Lung (tissue), 17 donors: ENCODE measurements at places on chromosomes 13 and 19.

- H3K4me1 ChIP-seq, result peaks cover 8% of the 10 kb centered on the region
- DNase-seq, result no peak
- no peaks in the 10 kb centered on the region for H3K27me3 ChIP-seq
Observed at GRCh38 chr19:58330458-58330857, 3.7 kb downstream of the ZSCAN22 start.

GRCh38 chr19:17001603-17002183, 24.9 kb downstream of the CPAMD8 start:
- H3K27ac ChIP-seq, result no peak overlapping the region
- no peak for DNase-seq
- H3K4me1 ChIP-seq, result no peaks in the 10 kb centered on the region
- no peak overlapping the region for H3K4me3 ChIP-seq
- H3K36me3 ChIP-seq, result no peaks in the 10 kb centered on the region

DNA sequence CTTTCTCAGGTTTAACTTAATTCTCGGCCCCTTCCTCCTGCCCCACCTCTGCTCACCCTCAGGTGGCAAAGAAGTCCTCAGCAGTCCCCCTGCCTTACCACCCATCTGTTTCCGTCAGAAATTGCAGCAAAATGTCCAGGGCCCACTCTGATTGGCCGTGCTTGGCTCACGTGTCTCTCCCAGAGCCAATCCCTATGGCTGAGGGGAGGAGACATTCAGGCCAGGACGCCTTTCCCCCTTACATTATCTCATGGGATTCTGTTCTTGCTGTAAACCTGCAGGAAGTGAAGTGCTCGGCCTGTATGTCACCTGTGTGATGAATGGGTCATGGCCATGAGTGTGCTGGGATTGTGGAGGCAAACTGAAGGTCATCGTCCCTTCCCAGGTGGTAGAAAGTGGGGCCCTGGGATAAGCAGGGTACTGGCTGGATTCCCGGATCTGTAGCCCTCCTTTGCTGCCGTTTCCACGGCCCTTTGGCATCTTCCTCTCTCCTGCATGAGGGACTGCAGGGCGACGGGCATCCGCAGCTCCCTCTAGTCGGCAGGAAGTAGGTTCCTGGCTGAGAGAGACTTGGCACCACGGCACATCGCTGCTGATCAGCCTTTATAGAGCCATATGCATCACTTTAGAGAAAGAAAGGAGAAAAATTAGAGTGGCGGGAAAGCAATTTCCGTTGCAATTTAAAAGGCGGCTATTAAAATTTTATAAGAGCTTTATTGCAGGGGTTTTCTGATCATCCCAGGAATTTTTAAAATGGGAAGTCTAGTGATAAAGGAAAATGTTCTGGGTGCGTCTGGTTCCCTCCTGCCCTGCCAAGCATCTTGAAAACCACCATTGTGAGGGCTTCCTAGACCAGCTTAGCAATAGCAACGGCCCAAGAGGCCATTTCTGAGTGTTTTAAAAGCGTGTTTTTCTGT, 118.2 kb downstream of the SIPA1L3 start:
- H3K4me1 ChIP-seq, result peaks cover 8% of the 10 kb centered on the region
- H3K27me3 ChIP-seq, result no peaks in the 10 kb centered on the region
- H3K27ac ChIP-seq, result no peak overlapping the region

GRCh38 chr19:54165222-54165621, 5.7 kb upstream of the LENG1 start:
- H3K27me3 ChIP-seq, result no peaks in the 10 kb centered on the region
- no peak overlapping the region for H3K27ac ChIP-seq
- H3K4me1 ChIP-seq, result peaks cover 11% of the 10 kb centered on the region

GRCh38 chr19:50362030-50362412, 3.4 kb downstream of the NAPSA start:
- peaks cover 3% of the 10 kb centered on the region for H3K4me1 ChIP-seq
- DNase-seq, result no peak
- H3K36me3 ChIP-seq, result peaks cover 2% of the 10 kb centered on the region
- H3K27me3 ChIP-seq, result no peaks in the 10 kb centered on the region
- peak overlapping the region; percentile 74 for H3K27ac ChIP-seq

DNA sequence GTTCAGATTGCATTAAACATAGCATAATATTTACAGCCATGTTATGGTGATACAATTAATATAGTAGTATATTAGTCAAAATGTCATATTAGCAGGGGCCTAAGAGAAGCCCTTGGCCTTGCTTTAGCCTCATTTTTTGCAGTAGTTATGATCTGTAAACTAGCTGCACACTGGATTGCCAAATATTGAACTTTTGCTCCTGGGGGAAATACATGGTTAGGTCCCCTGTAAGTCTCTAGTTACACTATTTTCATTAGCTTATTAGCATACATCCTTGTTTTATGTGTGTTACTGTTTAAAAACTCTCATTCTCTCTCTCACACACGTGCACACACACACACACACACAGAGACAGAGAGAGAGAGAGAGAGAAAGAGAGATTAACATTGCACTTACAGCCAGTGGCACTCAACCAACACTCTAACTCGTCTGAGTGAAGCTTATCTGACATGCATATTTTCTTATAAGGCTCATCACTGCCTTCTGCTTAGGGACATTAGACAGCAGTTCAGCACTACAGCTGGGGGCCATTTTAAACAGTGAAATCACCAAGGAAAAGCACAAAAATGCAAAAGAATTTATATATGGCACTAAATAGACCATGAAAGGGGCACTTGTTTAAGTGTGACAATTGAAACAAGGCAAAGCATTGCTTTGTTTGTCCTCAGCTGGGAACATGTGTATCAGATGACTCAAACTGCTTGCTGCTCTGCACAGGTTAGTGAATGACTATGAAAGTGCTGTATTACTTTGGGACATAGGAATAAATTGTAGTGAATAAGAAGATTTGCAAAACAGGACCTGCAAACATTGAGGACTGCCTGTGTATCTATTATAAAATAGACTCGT, 278.7 kb downstream of the GPC6 start:
- no peaks in the 10 kb centered on the region for H3K36me3 ChIP-seq
- no peaks in the 10 kb centered on the region for H3K27me3 ChIP-seq
- peak; percentile 77 for DNase-seq

DNA sequence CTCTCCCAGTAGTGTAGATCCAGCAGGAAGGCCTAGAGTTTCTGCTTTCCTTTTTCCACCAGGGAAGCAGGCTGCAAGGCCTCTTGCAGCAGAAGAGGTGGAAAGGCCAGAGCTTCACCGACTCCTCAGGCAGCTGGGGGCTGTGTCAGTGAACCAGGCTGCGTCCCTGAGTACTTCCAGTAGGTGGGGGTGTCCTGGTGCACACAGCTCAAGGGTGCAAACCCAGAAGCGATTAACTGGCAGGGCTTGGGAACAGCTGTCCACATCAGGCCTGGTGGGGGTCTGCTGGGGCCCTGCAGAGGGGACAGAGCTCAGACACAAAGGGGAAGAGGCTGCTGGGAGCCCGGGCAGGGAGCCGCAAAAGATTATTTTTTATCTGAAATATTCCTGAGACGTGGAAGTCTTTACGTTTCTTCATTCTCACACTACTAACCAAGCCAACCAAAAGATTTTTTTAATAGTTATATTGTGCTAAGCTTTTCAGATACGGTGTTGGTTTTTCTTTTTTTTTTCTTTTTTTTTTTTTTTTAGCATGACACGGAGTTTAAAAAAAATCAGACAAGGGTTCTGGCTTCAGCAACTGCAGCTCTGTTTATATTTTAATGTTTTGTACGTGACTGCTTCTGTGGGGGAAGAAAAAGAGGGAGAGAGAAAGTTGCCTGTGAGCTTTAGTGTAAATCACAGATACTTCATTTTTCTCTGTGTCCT, 11.0 kb downstream of the TSHZ3 start:
- no peak overlapping the region for H3K27ac ChIP-seq
- H3K4me1 ChIP-seq, result peaks cover 85% of the 10 kb centered on the region
- H3K4me3 ChIP-seq, result no peak overlapping the region
- DNase-seq, result peak; percentile 98
- no peaks in the 10 kb centered on the region for H3K27me3 ChIP-seq
